ENCODE measurements at places on chromosomes 7 and 10.

DNA sequence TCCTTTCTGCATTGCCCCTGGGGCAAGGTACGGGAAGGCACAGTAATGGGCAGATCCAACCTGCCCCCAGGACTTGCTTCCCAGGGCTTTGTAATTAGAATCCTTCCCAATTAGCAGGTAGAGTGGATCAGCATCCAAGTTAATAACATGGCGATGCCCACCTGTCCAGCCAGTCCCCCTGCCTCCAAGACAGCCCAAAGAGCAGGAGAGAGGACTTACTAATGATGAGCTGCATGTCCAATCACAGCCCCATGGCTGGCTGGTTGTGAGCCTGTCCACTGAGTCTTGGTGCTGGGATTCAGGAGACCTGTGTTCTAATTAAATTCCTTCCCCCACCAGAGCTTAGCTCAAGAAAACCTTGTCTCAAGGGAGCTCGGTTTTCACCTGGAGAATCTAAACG, 49.0 kb downstream of the RPS24 start:
- no peak for DNase-seq

DNA sequence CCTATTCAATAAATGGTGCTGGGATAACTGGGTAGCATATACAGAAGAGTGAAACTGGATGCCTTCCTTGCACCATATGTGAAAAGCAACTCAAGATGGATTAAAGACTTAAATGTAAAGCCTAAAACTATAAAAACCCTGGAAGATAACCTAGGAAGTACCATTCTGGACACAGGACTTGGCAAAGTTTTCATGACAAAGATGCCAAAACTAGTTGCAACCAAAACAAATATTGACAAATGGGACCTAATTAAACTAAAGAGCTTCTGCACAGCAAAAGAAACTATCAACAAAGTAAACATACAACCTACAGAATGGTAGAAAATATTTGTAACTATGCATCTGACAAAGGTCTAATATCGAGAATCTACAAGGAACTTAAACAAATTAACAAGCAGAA, 129.1 kb upstream of the CTBP2 start:
- no peak for DNase-seq

- DNase-seq, result no peak
These were observed 417.1 kb upstream of the KLF6 start for GRCh38 chr10:4201866-4202825.

GRCh38 chr7:124940306-124940705, 10.7 kb upstream of the POT1 start:
- DNase-seq, result no peak

DNA sequence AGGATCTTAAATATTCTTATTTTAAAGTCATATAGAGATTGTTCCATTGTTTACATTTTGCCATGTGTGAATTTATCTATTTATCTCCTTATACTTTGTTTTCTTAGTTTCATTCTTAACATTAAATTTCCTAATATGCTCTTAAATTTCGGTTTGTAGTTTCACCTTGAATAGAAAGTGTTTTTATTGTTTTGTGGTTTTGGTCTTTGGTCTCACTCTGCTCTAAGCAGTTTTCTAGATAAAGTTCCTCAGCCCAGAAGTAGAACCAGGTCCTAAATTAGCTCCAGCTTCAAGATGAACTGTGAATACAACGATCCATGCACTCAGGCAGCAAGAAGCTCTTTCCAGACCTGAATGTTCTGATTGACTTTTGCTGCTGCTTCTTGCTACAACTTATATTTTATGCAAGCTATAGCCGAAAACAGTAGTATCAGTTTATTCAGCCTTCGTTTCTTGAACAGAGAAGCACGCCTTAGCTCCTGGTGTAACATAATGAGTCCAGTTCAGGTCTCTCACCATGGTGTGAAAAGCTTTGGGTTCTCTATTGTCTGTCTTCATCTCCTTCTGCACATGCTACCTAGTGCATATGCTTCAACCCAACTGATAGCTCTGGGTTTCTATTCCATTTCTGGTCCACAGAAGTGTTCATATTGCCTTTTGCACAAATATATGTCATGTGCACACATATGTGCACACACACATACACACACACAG, 95.3 kb downstream of the SEM1 start:
- DNase-seq, result no peak

- DNase-seq, result no peak
These were observed 148.9 kb downstream of the ARID5B start for GRCh38 chr10:62050346-62050892.

DNA sequence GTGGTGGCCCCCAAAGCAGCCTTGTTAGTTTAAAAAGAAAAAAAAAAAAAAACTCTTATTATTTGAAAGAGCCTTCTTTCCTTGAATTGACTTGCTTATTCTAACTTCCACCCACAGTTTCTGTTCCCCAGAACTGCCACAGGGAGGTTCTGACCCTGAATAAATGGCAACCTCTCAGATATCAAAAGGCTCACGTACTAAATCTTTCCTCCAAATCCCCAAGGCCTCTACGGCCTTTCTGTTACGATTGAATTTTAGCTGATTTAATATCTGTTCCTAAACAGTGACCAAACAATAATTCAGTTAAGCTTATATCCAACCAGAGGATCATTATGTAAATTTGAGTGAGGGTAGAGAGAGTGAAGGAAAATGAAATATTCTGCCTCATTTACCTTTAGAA, 482.8 kb downstream of the GFRA1 start:
- no peak for DNase-seq

DNA sequence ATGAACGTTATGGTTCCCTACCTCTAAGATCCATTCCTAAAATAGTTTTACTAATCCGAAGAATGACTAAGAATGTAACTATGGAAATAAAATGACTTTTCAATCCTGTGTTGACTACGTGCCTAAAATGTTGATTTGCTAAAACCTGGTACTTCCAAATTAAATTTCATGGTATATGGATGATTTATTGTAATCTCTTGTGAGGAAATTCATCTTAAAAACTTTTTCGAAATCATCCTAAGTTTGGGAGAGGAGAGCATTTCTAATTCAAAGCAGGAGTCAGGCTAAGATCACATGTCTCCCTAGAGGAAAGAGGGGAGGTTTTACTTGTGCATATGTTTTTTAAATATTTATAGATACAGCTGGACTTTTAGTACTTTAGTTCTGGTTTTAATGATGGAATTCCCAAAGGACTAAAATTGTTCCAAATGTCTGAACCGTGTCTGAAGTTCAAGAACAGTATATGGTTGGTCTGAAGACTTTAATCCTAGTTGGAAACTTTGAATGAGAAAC, 483.9 kb downstream of the AUTS2 start:
- no peak for DNase-seq

DNA sequence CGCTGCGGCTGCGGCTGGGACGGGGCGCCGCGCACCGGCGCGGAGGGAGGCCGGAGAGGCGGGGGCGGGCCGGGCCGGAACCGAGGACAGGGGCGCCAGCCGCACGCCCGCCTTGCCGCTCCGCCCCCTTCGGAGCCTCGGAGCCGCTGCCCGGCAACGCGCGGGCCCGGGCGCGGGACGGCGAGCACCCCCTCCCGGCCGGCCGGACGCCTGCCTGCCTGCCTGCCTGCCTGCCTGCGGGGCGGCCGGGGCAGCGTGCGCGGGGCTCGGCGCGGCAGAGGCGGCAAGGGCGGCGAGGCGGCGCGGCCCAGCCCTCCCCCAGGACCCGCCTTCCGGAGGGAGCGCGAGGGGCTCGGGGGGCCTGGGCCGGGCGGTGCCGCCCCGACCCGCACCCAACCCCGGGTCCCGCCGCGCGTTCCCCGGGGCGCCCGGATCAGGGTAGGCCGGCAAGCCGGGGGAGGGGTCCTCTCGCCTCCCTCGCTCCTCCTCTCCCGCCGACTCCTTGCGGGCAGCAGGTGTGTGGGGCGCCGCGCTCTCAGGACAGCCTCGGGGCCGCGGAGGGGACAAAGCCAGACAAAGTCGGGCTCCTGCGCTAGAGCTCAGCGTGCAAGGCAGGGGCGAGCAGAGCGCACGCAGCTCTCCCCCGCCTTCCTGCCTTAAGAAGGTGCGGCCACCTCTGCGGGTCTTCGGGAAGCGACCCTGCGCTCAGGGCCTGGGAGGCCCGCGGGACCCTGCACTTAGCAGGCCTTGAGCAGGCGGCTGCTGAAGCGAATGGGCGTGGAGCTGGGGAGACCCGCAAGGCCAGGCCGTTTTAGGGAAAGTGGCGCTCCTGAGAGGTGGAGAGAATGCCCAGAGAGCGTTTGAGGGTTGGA, at the start of gene KIAA1549:
Gene KIAA1549 (minus strand): TSS at position 58 of the 872 bp plus-strand sequence. CDS start 120 bp downstream, outside the sequence.
- peak; percentile 45 for DNase-seq

DNA sequence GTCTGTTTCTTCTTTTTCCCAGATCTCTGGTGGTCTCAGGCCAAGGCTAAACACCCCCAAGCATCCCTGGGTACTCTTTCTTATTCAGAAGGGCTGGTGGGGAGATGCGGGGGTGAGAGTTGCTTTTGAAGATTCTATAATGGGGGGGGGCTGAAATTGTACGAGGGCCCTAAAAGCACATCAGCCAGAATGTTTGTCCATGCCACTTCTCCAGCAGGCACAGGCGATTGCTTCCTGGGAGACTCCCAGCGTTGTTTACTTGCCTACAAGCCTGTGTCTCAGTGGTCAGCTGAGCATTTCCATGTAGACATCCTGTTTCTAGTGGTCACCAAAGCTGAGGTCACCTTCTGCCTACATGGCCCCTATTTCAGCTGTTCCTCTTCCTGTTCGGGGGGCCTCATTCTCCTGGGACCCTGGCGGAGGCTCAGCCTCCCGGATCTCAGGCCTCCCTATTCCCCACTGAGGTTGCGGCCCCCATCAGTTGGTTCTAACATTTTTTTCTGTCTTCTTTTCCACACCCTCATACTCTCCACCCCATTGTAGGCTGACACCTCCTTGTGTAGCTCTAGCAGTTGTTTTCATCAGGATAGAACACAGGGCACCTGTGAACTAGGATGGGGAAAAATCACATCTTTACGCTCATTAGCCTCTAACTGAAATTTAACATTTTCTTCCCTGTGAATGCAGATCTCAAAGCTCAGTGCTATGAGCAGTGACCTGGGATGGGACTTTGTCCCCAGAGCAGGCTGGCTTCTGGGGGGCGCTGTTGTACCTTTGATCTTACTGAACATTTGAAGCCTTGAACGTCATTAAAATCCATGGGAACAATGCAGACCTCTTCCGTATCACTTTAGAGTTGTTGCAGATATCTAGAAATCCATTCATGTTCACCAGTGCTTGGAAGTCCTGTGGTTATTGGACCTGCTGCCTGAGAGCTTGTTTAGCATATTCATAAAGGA, 286.5 kb downstream of the GLRX3 start:
- DNase-seq, result no peak

DNA sequence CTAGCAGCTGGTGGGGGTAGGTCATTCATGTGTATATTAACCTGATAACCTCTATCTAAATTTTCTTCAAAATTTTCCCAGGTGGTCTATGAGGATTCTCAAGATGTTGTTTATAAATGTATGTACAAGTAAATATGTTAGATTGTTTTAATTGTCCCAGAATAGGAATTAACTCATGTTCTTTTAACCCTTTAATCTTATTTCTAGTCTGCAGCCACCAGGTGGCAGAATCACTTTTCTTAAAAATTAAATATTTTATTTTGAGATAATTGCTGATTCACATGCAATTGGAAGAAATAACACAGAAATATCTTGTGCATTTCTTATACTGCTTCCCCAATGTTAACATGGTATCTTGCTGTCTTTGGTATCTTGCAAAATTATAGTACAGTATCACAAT, 589.5 kb downstream of the ARL4A start:
- DNase-seq, result no peak

GRCh38 chr10:131399981-131400380, 88.5 kb upstream of the TCERG1L start:
- no peak for DNase-seq

GRCh38 chr7:151380199-151381097, 29.4 kb downstream of the WDR86 start:
- no peak for DNase-seq

DNA sequence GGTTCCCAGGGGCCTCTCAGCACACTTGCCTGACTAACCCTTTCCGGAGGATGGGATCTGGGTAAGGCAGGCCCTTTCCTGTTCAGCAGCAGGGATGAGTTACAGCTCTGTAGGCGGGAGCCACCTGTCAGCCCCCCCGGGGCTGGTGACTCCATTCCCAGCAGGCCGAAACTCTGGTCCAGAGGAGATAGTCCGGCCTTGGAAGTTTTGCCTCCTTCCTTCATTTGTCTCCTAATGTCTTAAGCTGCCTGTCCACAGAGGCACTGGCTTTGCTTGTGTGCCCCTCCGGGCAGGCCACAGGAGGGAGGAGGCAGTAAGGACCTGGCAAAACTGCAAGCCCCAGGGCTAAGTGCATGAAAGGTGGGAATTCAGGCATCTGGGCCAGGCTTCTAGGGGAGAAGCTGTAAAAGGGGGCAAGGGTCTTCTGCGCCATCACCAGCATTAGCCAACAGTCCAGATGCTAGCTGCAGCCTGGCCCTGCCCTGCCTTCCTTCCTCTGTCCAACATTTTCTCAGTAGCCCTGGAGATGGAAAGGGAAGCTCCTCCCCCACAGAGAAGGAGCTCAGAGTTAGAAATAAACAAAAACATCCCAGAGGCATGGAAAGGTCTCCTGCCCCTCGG, 1.2 kb downstream of the ADIRF start:
- DNase-seq, result no peak

DNA sequence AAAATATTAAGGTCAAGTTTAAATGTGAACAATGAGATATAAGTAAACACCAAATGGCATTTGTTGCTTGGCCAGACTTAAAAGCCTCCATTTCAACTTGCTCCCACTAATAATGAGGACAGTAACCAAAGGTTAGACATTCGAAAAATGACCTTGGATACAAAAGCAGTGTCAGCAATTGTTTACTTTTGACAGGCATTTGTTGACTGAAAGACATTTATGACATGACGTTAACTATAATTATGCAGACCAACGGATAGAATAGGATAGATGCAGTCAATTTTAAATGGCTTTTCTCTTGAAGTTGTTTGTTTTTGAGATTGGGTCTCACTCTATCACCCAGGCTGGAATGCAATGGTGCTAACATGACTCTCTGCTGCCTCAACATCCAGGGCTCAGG, 6.3 kb upstream of the WNT16 start:
- DNase-seq, result no peak

All from C1 segment of cervical spinal cord (tissue), 14 donors.